Pancreas (tissue), 10 donors: ENCODE measurements at places on chromosomes 1 and 21. TPM values are rescaled to one million over a fixed set of nuclear protein-coding genes. Genes with fewer than 3 reads are reported as not detected.

- no peak for DNase-seq
Measured at GRCh38 chr1:218930472-218931241, 243.0 kb upstream of the LYPLAL1 start.

ZBTB37 gene
- total RNA-seq = 3.8 TPM

DNA sequence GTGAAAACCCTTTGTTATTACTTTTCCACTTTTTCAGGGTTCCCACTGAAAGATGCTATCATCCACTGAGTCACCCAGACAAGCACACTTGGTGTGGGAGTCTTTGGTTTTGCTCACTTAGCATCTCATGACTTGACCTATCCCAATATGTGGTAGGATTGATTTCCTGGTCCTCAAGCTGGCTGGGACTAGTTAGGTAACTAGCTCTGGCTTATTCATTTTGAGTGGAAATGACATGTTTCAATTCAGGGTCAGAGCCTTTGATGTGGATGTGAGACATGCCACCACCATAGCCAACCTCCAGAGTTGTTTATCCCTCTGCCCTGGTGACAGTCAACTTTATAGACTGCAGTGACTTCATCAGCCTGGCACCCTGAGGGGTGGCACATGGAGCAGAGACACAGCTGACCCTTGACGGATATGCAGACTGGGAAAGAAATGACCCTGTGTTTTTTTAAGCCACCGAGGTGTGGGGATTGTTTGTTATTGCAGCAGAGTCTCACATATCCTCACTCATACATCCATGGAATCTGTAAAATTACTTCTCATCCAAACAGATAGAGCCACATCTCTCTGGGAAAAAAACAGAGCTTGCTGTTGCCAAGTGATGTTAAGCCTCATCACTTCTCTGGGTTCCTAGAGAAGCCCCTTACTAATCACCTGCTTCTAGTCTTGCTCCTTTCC, 699.9 kb downstream of the MATN1 start:
- no peak for DNase-seq

SPRR1B gene
- not detected for total RNA-seq

KLHL21 gene
- 10.8 TPM for total RNA-seq

XCL1 gene
- total RNA-seq = not detected

GRCh38 chr1:167726008-167726407, 4.2 kb downstream of the MPZL1 start:
- DNase-seq = no peak

LDLRAD2 gene
- total RNA-seq = 0.09 TPM

DNA sequence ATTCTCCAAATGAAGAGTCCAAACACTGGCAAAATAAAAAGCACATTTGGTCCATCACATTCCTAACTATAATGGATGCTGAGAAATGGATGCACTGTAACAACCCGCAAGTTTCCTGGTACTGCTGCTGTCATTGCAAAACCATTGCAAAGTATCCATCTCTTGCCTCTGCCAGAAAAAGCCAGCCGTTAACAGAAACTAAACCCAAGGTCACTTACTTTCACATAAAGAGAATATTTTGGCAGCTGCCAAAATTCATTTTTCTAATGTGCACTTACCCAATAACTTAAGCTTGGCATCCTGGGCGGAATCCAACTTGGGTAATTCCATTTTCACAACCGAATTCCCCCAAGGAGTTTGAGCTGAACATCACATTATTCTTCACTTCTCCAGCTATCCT, 77.0 kb upstream of the LRRC8D start:
- no peak for DNase-seq

LCE6A gene
- not detected for total RNA-seq

OR2T34 gene
- not detected for total RNA-seq
